CD4-positive, alpha-beta T cell treated with Interleukin-4 for 1 hour (primary cell): ENCODE measurements at places on chromosomes 11 and 22.

DNA sequence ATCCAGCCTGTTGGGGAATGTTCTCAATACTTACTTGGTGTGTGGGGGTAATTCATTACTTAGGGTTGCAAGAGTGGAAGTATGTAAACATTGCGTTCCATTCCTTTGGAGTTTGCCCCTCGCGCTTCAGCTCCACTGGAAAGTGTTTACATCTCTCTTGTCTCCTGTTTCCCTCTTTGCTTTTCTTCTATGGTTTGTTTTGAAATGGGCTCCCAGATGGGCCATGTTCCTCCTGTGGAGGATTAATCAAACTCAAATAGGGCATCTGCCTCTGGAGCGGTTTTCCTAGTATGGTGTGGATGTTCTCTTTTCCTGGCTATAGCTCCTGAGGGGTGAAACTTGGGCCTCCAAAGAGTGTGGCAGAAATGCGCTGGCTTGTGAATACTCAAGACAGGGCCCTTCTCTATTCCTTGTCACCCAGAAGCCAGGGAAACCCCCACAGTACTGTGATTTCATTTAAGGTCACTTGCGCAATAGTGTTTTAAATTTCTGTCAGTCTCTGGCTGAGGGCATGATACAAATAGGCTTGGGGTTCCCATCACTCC is 51.9 kb downstream of the CD44 start:
- DNase-seq, result peak; percentile 42

DNA sequence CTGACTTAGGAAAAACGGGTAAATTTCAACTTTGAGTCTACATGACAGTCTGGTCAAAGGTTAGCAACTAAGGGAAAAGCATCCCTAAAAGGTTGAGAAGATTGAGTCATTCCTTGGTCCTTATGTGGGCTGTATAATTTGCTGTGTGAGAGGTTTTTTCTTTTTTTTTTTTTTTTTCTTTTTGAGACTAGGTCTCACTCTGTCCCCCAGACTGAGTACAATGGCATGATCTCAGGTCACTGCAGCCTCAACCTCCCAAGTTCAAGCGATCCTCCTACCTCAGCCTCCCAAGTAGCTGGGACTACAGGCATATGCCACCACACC is 101.4 kb downstream of the MRTFA start:
- no peak for DNase-seq

- no peak for DNase-seq
These were observed 304.0 kb upstream of the ANO3 start for GRCh38 chr11:26027887-26028286.

GRCh38 chr11:88354912-88355311 is 17.4 kb upstream of the CTSC start:
- DNase-seq, result no peak

DNA sequence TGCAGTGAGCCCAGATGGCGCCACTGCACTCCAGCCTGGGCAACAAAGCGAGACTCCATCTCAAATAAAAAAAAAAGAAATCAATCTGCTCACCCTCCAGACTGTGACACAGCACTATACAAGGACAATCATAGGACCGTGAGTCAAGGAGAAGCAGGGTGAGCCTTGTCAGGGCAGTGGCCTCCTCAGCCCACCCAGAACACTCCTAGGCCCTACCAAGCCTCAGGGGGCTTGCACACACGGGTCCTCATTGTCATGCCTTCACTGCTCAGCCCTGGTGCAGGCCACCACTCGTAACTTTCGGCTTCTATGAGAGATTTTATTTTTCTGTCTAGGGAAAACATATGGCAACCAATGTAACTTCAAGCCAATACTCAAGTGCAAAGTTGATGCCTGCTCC is 35.8 kb downstream of the DGCR2 start:
- DNase-seq, result no peak

GRCh38 chr11:109644152-109644551 is 222.2 kb downstream of the C11orf87 start:
- no peak for DNase-seq

- DNase-seq, result no peak
These were observed 73.9 kb downstream of the SCUBE1 start for GRCh38 chr22:43269246-43269645.
